Myometrial cell (primary cell): ENCODE measurements at places on chromosomes 2 and 18. TPM values are rescaled to one million over a fixed set of nuclear protein-coding genes. Genes with fewer than 3 reads are reported as not detected.

DSEL gene
- total RNA-seq = 15.9 and 16.7 TPM in 2 replicates

OSGEPL1 gene
- 8.9 and 10.3 TPM in 2 replicates for total RNA-seq

KCNS3 gene
- total RNA-seq = 0.18 and 0.86 TPM in 2 replicates

HSBP1L1 gene
- 11.2 and 19.3 TPM in 2 replicates for total RNA-seq

DNAH7 gene
- 0.18 and 0.86 TPM in 2 replicates for total RNA-seq

ALPG gene
- not detected in 2 replicates for total RNA-seq

TOGARAM2 gene
- total RNA-seq = under 0.01 and 0.53 TPM in 2 replicates

CHRNG gene
- not detected in 2 replicates for total RNA-seq

C2orf78 gene
- total RNA-seq = not detected in 2 replicates

CHMP1B gene
- total RNA-seq = 25.7 and 25.9 TPM in 2 replicates

TM4SF20 gene
- not detected in 2 replicates for total RNA-seq

TRIM43 gene
- total RNA-seq = not detected in 2 replicates

PGAP1 gene
- total RNA-seq = 2.3 and 3.7 TPM in 2 replicates

LYPD6 gene
- 3.2 and 4.3 TPM in 2 replicates for total RNA-seq

POU3F3 gene
- total RNA-seq = not detected in 2 replicates

GAREM1 gene
- total RNA-seq = 0.89 and 1.7 TPM in 2 replicates

NEDD4L gene
- 9.0 and 25.1 TPM in 2 replicates for total RNA-seq

KCNJ13 gene
- not detected in 2 replicates for total RNA-seq

NCKAP5 gene
- total RNA-seq = under 0.01 TPM in 1 of 2 replicates, not detected in the other

SGPP2 gene
- not detected in 2 replicates for total RNA-seq

MPP4 gene
- total RNA-seq = 3.4 and 3.5 TPM in 2 replicates

GPD2 gene
- 57.1 and 58.2 TPM in 2 replicates for total RNA-seq

C2orf80 gene
- total RNA-seq = not detected in 2 replicates

AFG3L2 gene
- 39.8 and 45.7 TPM in 2 replicates for total RNA-seq

LRP2 gene
- total RNA-seq = not detected in 2 replicates

KIAA1328 gene
- 2.3 and 4.8 TPM in 2 replicates for total RNA-seq

MGAT4A gene
- total RNA-seq = under 0.01 TPM in 1 of 2 replicates, not detected in the other

SLC20A1 gene
- total RNA-seq = 226 and 235 TPM in 2 replicates

SERPINB8 gene
- 19.8 and 23.9 TPM in 2 replicates for total RNA-seq

DNAJC5G gene
- not detected in 2 replicates for total RNA-seq

SCG2 gene
- under 0.01 and 0.53 TPM in 2 replicates for total RNA-seq

ALLC gene
- not detected in 2 replicates for total RNA-seq

RGPD4 gene
- total RNA-seq = not detected in 2 replicates

LYG1 gene
- total RNA-seq = 1.1 TPM in 1 of 2 replicates, not detected in the other

ANKRD30B gene
- total RNA-seq = not detected in 2 replicates

LRP1B gene
- not detected in 2 replicates for total RNA-seq

SCYGR4 gene
- total RNA-seq = not detected in 2 replicates

ZNF532 gene
- 23.6 and 32.1 TPM in 2 replicates for total RNA-seq

GPR45 gene
- total RNA-seq = not detected in 2 replicates

AGPS gene
- total RNA-seq = 20.0 and 36.6 TPM in 2 replicates

CXCR1 gene
- not detected in 2 replicates for total RNA-seq

ACADL gene
- total RNA-seq = not detected in 2 replicates

AQP12B gene
- not detected in 2 replicates for total RNA-seq
